ENCODE measurements at places on chromosomes 7 and 10.

DNA sequence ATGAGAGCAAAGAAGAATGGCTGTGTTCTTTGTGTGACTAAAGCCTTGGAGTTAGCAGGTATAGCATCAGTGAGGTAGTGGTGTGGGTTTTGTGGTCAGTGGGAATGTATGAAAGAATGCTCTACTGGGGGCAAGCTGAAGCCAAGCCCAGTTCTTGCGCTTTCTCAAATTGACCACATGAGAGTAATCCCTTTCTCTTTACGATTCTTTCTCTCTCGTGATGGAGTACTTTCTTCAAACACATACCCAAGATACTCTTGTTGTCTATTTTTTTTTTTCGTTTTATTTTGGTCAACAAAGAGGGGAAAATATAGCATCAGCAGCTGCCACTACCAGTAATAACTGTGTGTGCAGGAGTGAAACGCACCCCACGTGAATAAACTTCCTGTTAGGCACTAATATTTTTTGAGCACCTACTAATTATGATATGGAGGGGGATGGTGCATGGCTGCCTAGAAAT, 8.4 kb upstream of the PANK1 start:
- no peak for DNase-seq

- DNase-seq = no peak
Observed at GRCh38 chr10:114395366-114396022, 8.8 kb downstream of the AFAP1L2 start.

- no peak for DNase-seq
Observed at GRCh38 chr7:112566442-112567324, 85.9 kb downstream of the LSMEM1 start.

- no peak for DNase-seq
Observed at GRCh38 chr10:21661087-21661486, 127.1 kb downstream of the MLLT10 start.

DNA sequence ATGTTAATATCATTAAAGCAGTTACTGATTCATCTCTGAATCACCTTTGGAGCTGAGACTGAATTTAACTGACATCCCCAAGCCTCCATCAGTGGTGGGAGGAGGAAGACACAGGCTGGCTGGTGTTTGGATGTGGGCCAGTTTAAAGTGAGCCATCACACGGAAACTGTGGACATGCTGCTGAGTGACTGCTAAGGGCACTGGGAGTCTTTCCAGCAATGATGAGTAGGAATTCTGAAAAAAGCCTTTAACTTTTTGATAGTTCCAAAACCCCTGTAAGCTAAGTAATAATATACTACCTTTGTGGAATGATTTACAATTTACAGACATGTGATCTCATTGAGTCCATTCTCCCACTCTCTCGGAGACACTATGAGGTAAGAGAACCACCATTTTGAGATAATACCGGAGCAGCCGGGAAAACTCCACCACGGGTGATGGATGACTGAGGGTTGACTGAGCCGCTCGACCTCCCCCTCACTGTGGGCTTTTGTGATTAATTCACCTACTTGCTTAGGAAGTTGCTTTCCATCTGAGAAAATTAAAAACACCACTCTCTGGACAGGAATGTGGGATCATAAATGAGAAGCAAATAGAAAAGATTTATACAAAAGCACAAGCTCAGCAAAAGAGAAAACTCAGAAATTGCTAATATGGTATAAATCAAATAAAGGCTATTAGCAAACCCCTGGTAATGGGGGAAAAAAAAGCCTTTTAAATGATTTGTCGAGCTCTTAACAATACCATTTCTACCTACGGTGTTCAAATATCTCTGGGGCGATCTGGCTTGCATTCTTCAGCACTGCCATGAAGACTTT, 194.8 kb downstream of the FANK1 start:
- no peak for DNase-seq

GRCh38 chr7:87075671-87076404, 16.4 kb upstream of the ELAPOR2 start:
- no peak for DNase-seq

DNA sequence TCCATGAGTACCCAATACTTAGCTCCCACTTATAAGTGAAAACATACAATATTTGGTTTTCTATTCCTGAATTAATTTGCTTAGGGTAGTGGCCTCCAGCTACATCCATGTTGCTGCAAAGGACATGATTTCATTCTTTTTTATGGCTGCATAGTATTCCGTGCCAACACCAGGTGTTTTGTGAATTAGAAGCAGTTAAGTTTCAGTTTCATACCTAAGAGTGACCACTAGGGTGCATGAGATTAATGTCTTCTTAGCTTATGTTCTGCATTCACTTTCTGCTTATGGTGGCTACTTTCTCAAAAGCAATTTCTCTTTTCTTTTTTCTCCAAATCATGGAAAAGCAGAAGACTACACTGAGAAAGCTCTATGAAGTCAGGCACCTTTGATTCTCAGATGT, 65.1 kb upstream of the VSTM2A start:
- no peak for DNase-seq

GRCh38 chr10:117107238-117107637, 30.8 kb downstream of the VAX1 start:
- DNase-seq = no peak

Data from left renal cortex interstitium (tissue), 4 donors.